Regular cardiac myocyte (primary cell): ENCODE measurements at places on chromosomes 3 and 15. TPM values are rescaled to one million over a fixed set of nuclear protein-coding genes. Genes with fewer than 3 reads are reported as not detected.

Gene IL17RD
- total RNA-seq: 1.5 and 1.7 TPM in 2 replicates

Gene FBLN2
- total RNA-seq: 109 and 243 TPM in 2 replicates

Gene PIERCE2
- total RNA-seq: 2.1 and 4.2 TPM in 2 replicates

Gene ARNT2
- total RNA-seq: 4.6 and 7.6 TPM in 2 replicates

Gene RASGRP1
- total RNA-seq: 0.77 and 6.2 TPM in 2 replicates

Gene LCTL
- 4.8 and 10.9 TPM in 2 replicates for total RNA-seq

Gene ASB7
- 13.5 and 13.8 TPM in 2 replicates for total RNA-seq

Gene HIGD2B
- not detected in 2 replicates for total RNA-seq

Gene ZPLD1
- total RNA-seq: 0.19 and 0.56 TPM in 2 replicates

Gene SPG21
- total RNA-seq: 62.5 and 73.0 TPM in 2 replicates

Gene ACAP2
- total RNA-seq: 51.2 and 82.0 TPM in 2 replicates

Gene SAMMSON
- 0.28 TPM in 1 of 2 replicates, not detected in the other for total RNA-seq

Gene BFSP2
- not detected in 2 replicates for total RNA-seq

Gene DPPA2
- not detected in 2 replicates for total RNA-seq

Gene ABHD14A
- total RNA-seq: 6.5 and 16.6 TPM in 2 replicates

Gene NSUN3
- total RNA-seq: 9.9 and 11.3 TPM in 2 replicates

Gene CACNA1D
- total RNA-seq: 0.19 and 0.85 TPM in 2 replicates

Gene IL20RB
- 0.38 and 1.1 TPM in 2 replicates for total RNA-seq

Gene TNFAIP8L3
- 17.8 and 23.8 TPM in 2 replicates for total RNA-seq

Gene CCDC13
- total RNA-seq: 0.19 TPM in 1 of 2 replicates, not detected in the other

Gene CNTN6
- under 0.01 and 0.28 TPM in 2 replicates for total RNA-seq

Gene ZMYND10
- 0.58 and 0.85 TPM in 2 replicates for total RNA-seq

Gene MKRN2OS
- not detected in 2 replicates for total RNA-seq

Gene BNIP2
- 136 and 159 TPM in 2 replicates for total RNA-seq

Gene SLC12A8
- 4.0 and 12.4 TPM in 2 replicates for total RNA-seq

Gene CHST2
- 16.5 and 19.4 TPM in 2 replicates for total RNA-seq

Gene HCN4
- not detected in 2 replicates for total RNA-seq

Gene ZIC4
- total RNA-seq: not detected in 2 replicates

Gene CCDC54
- not detected in 2 replicates for total RNA-seq

Gene LIPC
- total RNA-seq: under 0.01 and 0.85 TPM in 2 replicates

Gene GPR160
- total RNA-seq: 0.19 and 2.0 TPM in 2 replicates

Gene ACKR2
- under 0.01 TPM in 1 of 2 replicates, not detected in the other for total RNA-seq

Gene EAF2
- total RNA-seq: 3.5 and 4.5 TPM in 2 replicates

Gene TUSC7
- total RNA-seq: not detected in 2 replicates

Gene NEK10
- 15.9 and 27.6 TPM in 2 replicates for total RNA-seq

Gene EIF4G1
- 179 and 389 TPM in 2 replicates for total RNA-seq

Gene P2RY14
- under 0.01 and 0.28 TPM in 2 replicates for total RNA-seq

Gene CLDN16
- total RNA-seq: 0.38 and 0.56 TPM in 2 replicates

Gene ADIPOQ
- not detected in 2 replicates for total RNA-seq

Gene RABL3
- 17.2 and 17.4 TPM in 2 replicates for total RNA-seq

Gene ALG1L2
- total RNA-seq: 0.19 and 0.85 TPM in 2 replicates

Gene TM4SF4
- total RNA-seq: 0.38 and 4.8 TPM in 2 replicates

Gene PRR23E
- not detected in 2 replicates for total RNA-seq

Gene SPSB4
- total RNA-seq: not detected in 2 replicates

Gene ATP13A4
- 0.19 and 0.56 TPM in 2 replicates for total RNA-seq

Gene VPS39
- 37.6 and 45.4 TPM in 2 replicates for total RNA-seq

Gene POPDC2
- total RNA-seq: 0.56 and 0.58 TPM in 2 replicates

Gene GPR176
- 136 and 250 TPM in 2 replicates for total RNA-seq

Gene SNX22
- total RNA-seq: 0.19 and 0.28 TPM in 2 replicates

Gene INSYN1
- total RNA-seq: 1.5 and 1.7 TPM in 2 replicates

Gene EFCAB12
- under 0.01 TPM in 1 of 2 replicates, not detected in the other for total RNA-seq

Gene TICRR
- 3.7 and 5.0 TPM in 2 replicates for total RNA-seq

Gene NMNAT3
- 0.19 and 1.1 TPM in 2 replicates for total RNA-seq

Gene STRIT1
- total RNA-seq: not detected in 2 replicates
